NCI-H510A (cell line): ENCODE measurements at places on chromosomes 16 and 17.
A peak's percentile ranks its signal among the peaks of the same experiment; 100 is the strongest.

DNA sequence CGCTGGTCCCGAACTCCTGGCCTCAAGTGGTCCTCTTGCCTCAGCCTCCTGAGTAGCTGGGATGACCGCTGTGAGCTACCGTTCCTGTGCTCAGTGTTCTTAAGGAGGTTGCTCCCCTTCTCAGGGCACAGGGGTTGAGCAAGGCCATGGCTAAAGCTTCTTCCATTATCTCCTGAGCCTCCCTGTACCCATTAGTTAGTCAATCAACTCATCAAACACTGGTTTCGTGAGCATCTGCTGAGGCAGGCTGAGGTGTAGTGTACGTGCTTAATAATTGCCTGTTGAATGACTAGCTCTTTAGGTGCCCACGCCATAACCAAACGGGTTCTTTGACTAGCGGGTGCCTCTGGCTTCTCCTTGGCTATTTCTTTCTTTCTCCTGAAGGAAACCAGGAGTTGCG, 11.7 kb downstream of the SGCA start:
- no peak for DNase-seq

DNA sequence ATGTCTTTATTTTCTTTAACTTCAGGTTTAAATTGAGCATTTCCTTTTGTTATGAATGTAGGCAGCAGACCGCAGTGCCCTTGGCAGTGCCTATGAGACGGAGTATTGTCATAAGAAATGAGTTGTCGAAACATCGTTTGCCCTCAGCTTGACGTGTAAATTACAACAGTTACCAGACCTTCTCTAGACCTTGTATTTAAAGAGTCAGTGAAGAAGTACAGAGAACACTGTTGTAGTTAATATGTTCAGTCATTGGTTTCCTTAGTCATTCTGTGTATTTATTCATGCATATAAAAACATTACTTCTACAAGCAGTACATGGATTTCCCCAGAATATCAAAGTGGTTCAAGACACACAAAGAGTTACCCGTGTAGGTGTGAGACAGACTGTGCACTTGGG, 19.0 kb downstream of the IRF8 start:
- no peak for DNase-seq

- no peak for DNase-seq
These were observed 124.1 kb upstream of the RCVRN start for GRCh38 chr17:10029129-10029528.

DNA sequence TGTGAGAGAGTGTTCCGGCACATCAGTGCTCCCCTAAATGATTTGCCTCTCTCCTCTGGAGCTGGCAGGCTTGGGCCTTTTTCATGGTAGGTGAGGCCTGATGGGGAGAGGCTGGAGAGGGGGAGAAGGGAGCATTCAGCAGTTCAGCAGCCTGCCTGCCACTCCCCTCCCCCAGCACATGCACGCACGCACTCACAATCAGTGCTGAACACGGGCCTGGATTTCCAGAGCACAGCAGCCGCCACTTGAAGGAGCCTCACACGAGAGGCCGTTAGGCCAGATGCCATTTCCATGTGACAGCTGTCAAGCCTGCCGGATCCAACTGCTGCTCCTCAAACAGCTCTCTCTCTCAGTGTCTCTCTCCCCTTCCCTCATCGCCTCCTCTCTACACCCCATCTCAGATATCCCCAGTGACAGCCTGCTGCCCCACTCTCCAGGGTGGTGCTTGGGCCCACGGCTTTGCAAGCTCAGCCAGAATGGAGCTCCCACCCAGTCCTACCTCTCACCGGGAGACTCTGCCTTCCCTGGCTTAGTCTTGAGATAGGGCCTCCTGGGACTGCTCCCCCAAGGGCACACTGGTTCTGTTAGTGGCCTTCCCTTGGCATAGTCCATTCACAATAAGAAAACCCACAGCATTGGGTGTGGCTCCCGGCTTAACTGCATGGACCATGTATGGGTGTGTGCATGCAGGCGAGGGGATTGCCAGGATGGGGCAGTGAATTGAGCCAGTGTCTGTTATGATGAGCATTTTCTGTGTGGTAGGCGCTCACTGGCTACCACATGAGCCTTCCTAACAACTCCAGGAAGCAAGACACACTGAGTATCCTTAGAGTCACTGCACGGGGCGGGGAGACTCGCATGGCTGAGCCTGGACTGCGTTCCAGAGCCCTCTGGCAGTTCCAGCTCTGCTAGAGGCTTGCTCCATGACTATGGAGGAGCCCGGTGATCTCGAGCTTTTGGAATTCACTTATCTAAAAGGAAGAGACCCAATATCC, 226.2 kb downstream of the CCDC182 start:
- peak; percentile 92 for DNase-seq

- no peak for DNase-seq
These were observed 150.6 kb downstream of the MAF start for GRCh38 chr16:79449900-79450299.

GRCh38 chr16:3587547-3588110, 10.4 kb upstream of the NLRC3 start:
- DNase-seq = no peak

DNA sequence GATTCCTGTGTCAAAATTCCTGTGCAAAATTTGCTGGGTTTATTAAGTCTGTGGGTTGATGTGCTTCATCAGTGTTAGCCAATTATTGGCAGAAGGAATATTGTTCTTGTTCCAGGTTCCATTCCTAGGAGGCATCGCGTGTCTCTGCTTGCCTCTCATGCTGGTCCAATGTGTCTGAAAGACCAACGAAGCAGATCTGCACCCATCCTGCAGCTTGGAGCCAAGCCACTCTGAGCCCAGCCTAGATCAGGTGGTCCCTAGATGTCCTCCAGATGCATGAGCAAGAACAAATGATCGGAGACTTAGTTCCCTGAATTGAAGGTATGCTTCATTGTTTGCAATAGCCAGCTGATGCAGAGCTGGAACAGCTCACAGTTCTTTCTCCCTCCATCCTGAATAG, 10.5 kb upstream of the PIK3R6 start:
- DNase-seq = no peak

- no peak for DNase-seq
These were observed 1.8 kb downstream of the ZNRF1 start for GRCh38 chr16:75000481-75001081.

GRCh38 chr17:29504711-29505110, 62.1 kb downstream of the ABHD15 start:
- no peak for DNase-seq

DNA sequence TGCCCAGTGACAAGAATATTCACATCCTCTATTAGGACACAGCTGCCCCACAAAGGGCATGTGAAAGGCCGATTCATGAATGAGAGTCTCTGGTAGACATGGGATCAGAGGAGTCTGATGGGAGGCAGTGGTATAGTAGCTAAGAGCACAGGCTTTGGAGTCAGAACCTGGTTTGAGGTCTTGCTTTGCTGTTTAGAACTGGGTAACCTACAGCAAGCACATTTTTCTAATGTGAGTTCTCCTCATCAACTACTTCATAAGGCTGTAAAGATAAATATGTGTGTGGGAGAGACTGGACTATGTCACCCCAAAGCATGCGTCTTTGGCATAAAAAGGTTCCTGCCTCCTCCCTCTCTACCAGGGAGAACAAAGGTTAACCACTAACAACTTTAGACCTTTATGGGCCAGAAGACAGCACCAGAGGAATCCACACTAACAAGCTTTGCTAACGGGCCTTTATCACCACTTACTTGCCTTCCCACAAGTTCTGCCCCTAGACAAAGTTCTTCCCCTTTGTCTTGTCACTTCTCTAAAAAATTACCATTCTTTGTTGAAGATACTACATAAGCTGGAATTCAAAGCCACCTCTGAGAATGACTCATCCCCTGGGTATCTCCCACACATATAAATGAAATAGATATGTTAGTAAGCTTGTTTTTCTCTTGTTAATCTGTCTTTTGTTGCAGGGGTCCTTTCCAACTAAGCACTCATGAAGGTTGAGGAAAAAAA, 21.1 kb downstream of the CDR2 start:
- DNase-seq = no peak

DNA sequence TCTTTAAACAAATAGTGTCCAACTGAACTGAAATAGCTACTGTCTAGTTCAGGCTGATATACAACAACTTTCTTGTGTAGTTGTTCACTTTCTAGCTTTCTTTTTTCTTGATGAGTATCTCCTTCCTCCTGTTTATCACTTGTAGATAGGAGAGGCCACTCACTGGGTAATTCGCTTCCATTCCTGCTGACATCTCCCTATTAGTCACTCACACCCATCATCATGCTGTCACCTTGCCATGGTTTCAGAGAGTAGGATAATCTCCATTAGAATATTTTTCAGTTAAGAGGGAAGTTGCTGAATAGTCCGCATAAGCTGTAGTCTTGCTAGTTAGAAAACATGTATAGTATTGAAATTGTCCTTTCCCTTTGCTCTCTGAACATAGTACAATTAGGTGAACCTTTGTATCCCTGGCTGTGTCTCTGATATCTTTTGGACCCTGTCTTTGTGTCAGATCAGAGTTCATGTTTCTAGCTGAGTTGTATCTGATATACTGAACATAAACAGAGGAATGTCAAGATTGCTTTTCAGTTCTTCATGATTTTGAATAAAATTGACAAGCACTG, 64.4 kb upstream of the RASL10B start:
- DNase-seq = no peak

DNA sequence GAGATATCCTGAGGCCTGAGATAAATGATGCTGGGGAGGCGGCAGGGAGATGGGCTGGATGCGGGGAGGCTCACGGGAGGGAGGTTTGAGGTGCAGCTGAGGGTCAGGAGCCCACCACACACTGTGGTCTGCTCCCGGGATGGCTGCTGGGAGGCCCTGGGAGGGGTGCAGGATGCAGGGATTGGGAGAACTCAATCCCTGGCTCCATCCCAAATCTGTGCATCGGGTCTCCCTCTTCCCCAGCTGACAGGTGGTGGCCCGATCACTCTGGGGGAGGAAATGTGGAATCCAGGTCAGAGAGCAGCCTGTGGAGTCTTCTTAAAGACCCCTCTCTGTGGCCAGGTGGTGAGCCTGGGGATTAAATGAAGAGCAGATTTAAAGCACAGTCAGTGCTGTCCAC, 12.0 kb downstream of the PHB1 start:
- DNase-seq = no peak

GRCh38 chr17:82238472-82239201, 9.8 kb downstream of the SLC16A3 start:
- peak; percentile 80 for DNase-seq

GRCh38 chr16:22120440-22120839, 28.1 kb downstream of the VWA3A start:
- DNase-seq = no peak

DNA sequence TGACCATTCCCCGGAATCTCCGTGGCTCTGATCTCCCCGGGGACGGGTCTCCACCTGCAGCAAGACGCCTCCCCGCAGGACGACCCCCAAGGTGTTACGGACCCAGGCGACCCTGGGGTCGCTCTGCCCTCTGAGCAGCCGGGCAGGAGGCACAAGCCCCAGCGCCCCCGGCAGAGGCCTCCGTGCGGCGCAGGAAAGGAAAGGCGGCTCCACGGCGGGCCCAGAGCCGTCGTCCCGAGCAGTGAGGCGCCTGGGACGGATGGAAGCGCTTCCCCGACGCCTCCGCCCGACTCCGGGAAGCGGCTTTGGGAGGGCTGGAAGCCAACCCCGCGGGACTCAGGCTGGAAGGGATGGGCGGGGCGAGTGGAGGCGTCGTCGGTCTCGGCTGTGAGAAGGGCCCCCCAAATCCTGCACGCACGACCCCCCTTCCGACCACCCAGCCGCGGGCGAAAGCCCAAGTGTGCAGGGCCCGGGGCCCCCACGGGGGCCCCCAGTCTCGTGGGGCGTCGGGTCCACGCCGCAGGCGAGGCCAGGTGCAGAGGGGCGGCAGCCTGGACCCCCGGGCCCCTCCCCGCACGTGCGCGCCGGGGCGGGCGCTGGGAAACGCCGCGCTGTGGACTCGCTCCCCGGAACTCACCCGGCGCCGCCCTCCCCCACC, 32.7 kb upstream of the RPH3AL start:
- DNase-seq = no peak

- no peak for DNase-seq
These were observed 84.8 kb downstream of the PITPNC1 start for GRCh38 chr17:67461876-67462275.

- DNase-seq = no peak
These were observed 17.3 kb downstream of the CARD14 start for GRCh38 chr17:80187090-80187489.

DNA sequence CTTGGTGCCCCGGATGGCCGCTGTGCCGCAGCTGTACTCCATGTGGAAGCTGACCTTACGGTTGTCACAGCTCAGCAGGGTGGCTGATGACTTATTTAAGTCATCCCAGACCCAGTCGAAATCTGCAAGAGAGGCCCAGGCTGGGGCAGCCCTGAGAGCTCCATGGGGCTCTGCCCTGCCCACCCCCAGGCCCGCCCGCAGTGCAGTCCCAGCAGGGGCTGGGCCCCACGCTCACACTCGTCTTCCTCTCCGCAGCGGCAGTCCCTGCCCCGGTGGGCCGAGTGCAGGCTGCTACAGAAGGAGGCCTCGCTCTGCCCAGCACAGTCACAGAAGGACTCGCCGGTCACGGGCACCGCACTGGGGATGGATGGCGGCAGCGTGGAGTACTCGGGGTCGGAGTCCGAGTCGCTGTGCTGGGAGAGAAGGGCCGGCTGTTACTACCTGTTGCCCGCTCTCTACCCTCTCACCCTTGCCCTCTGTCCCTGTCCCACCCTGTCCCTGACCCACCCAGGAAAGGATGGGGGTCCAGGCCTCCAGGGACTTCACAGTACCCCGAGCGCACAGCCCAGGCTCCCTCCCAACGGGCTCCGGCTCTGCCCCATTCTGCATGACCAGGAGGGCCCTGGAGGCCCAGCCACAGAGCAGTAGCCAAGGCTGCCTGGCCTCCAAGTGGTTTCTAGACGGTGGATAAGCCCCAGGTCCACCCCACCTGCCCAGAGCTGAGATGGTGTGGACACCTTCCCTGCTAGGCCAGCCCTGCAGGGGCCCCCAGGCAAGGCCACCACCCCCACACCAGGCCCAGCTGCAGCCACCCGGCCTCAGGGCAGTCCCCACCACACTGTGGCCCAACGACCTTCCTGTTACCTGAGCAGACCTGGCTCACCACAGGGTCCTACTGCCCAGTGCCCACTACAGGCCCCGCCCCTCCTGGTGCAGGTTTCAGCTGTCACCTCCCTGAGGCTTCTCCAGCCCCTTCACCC, 3.9 kb downstream of the SPSB3 start:
- no peak for DNase-seq

DNA sequence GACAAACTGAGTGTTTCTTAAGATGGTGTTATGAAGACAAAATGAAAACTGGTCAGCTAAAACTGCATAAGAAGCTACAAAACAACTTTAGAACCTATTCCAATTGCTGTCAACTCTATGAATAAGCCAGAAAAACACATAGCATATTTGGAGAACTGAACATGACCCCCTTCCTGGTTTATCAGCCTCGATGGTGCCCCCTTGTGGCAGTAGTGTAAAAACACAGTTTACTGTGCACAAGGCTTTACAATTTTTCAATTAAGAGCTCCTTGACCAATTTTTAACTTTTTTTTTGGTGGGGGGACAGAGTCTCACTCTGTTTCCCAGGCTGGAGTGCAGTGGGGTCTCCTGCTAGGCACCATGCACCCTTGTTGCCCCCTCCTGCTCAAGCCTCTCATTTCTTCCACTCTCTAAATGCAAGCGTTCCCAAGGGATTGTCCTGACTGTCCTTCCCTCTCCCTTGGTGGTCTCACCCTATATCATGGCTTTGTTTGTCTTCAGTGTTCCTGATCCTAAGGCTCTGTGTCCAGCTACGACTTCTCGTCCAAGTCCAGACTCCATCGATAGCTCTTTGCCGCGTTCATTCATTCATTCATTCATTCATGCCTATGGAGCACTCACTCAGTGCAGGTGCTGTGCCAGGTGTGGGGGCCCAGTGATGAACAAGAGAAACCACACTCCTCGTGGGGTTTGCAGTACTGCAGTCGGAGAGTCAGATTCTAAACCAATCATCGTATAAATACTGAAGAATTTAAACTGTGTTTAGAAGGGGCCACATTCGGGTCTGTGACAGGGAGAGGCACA, 7.5 kb downstream of the EIF1 start:
- DNase-seq = peak; percentile 21
